ENCODE measurements at places on chromosomes 3 and 15.
A peak's percentile ranks its signal among the peaks of the same experiment; 100 is the strongest.

- DNase-seq, result no peak
Observed at GRCh38 chr3:6779140-6779539, 81.8 kb upstream of the GRM7 start.

- DNase-seq, result no peak
Observed at GRCh38 chr3:45771166-45771775, 25.1 kb downstream of the SLC6A20 start.

DNA sequence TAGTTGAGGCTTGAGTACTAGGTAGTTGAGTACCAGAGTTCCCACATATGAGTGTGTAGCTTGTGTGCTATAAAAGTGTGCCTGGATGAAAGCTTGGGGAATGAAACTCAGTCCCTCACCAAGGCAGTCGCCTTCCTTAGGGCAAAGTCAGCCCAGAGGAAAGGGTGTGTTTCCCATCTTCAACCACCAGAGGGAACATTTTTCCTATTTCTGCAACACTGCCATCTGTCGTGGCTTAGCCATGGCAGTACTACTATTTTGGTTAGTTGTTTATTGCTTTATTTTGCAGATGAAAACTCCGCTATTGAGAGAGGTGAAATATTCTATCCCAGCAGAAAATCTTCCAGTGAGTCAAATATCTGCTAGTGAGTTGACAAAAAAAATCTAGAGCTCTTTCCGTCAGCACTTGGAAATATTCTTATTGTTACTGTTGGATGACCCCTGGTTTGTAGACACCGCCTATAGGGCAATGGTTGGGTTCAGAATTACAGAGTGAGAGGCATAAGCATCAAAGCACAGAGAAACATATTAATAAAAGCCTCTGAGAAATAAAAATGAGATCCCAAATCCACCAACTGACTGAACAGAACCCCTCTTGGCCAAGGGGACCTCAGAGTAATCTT, 239.9 kb downstream of the CPNE4 start:
- DNase-seq, result peak; percentile 18

- no peak for DNase-seq
Observed at GRCh38 chr3:14766428-14767244, 52.1 kb upstream of the FGD5 start.

- no peak for DNase-seq
Observed at GRCh38 chr3:74039105-74039504, 414.4 kb upstream of the PDZRN3 start.

DNA sequence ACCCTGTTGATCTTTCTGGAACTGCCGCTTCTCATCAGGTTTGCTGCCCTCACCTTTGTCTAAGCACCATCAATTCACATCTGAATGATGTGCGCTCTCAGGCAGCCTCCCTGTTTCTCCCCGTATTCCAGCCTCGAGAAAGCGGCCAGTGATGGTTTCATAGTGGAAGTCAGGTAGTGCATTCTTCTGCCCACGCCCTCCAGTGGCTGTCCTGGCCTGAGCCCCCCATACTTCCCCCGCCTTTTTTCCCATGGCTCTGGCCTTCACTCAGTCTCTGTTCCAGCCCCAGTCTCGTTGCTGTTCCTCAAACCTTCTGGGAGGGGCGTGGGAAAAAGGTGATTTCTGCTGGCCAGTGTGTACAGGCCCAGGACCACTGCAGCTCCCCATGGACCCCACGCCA, 101.3 kb downstream of the ASB7 start:
- no peak for DNase-seq

GRCh38 chr15:90760661-90761232, 43.6 kb downstream of the BLM start:
- no peak for DNase-seq

DNA sequence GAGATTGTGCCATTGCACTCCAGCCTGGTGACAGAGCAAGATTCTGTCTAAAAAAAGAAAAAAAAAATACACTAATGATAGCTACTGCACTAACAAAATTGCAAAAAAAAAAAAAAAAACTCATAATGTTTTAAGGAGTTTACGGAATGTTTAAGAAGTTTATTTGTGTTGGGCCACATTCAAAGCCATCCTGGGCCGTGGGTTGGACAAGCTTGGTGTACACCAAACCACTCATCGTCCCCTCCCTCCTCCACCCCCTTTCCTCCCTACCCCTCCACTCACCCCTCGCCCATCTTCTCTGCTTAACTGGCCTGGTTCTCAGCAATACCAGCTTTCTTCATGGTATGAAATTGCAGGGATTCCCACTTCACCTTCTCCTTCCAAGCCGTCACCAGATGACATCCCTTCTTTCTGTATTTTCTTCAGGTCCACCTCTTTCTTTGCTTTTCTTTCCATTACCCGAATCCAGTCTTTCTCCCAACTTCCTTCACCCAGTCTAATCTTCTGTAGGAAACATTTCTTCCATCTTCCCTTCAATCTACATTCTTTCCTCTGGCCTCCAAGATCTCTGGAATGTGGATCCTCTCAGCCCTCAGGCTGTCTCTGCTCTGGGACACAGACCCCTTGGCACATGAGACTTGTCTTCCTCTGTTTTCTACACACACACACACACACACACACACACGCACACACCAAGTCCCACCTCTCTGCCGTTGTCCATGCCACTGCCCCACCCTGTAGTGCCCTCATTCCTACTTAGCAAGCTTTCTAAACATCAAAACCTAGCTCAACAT, 3.5 kb upstream of the MESP1 start:
- DNase-seq, result no peak

DNA sequence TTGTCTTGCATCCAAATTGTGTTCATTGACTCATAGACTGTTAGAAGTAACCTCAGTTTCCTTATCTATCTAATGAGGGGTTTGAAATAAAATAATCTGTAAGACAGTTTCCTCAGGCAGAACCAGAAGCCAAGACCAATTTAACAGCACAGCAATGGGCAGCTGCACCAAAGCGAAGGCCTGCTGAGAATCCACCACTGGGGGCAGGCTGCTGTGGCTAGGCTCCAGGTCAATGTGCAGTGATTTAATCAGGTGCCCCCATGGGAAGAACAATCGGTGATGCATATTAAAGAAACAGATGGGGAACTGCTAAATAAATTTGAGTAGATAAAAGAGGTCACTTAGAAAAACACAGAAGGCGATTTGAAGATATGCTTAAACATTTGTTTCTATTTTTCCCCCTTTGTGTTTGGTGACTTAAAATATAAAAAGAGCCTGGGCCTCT, 28.0 kb upstream of the TMOD3 start:
- peak; percentile 8 for DNase-seq

- DNase-seq, result no peak
Observed at GRCh38 chr15:58078591-58078990, 13.1 kb upstream of the ALDH1A2 start.

- DNase-seq, result peak; percentile 81
Observed at GRCh38 chr3:50274371-50275104, 4.3 kb upstream of the LSMEM2 start.

DNA sequence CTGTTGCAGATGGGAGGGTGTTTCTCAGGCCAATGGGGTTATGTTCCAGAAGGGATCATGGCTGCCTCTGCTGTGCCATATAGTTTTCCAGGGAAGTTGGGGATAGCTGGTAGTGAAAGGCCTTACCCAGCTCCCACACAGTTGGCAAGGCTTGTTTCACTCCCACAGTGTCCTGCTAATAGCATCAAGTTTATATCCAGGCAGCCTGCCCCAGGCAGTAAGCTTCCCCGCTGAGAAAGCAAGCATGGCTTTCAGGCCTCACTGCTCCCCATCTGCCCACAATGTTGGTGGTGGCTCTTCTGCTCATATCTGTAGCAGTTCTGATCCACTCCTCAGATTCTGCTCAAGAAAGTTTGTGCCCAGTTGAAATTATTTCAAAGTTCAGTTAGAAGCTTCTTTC, 50.9 kb upstream of the DCBLD2 start:
- DNase-seq, result no peak

DNA sequence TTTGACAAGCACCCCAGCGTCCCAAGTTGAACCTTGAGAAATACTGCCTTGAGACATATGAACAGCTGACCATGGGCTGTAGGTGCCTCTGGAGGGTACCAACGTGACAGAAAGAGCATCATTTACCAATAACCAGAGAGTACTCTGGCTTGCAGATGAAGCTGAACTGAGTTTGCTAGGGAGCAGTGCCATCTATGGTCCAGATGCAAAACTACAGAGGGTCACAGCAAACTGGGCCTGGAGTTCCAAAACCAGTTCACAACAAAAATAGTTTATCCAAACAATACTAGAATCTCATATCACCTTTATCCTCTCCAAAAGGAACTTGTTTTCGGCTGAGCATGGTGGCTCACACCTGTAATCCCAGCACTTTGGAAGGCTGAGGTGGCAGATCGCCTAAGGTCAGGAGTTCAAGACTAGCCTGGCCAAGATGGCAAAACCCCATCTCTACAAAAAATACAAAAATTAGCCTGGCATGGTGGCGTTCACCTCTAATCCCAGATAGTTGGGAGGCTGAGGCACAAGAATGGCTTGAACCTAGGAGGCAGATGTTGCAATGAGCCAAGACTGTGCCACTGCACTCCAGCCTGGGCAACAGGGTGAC, 69.3 kb downstream of the CHAC1 start:
- DNase-seq, result peak; percentile 47

- peak; percentile 53 for DNase-seq
Observed at GRCh38 chr15:31169558-31169957, 68.0 kb upstream of the TRPM1 start.

GRCh38 chr3:188205992-188206416, 52.0 kb downstream of the LPP start:
- DNase-seq, result no peak

DNA sequence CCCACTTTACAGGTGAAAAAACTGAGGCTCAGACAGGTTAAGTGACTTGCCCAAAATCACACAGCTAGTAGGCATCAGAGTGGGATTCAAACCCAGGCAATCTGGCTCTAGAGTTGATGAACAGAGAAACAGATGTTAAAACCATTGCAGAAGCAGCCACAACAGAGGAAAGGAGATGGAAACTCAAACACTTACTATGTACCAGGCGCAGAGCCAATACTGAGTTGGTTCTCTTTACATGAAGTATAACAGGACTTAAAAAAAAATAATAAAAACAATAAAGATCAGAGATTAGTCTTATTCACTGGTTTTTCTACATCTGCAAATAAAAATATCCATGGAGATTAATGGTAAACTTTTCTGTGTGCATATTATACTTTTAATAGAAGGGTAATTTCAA, 84.9 kb upstream of the SPATA12 start:
- no peak for DNase-seq

- DNase-seq, result no peak
Observed at GRCh38 chr3:65689436-65689835, 349.3 kb downstream of the MAGI1 start.

DNA sequence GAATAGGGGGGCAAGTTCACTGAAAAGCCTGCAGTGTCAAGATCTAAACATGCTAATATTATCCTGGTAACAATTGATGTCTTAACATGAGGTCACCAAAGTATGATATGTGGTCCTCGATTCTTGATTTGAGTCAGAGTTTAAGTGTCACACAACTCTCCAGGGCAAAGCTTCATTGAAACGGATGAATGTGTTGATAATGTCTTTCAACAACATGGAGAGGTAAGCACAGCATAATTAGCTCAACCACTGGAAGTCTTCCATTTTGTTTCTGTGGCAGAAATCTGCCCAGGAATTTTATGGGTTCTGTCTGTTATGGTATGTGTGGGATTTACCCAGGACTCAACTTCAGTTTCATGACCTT, 591.5 kb downstream of the ZNF385D start:
- no peak for DNase-seq

DNA sequence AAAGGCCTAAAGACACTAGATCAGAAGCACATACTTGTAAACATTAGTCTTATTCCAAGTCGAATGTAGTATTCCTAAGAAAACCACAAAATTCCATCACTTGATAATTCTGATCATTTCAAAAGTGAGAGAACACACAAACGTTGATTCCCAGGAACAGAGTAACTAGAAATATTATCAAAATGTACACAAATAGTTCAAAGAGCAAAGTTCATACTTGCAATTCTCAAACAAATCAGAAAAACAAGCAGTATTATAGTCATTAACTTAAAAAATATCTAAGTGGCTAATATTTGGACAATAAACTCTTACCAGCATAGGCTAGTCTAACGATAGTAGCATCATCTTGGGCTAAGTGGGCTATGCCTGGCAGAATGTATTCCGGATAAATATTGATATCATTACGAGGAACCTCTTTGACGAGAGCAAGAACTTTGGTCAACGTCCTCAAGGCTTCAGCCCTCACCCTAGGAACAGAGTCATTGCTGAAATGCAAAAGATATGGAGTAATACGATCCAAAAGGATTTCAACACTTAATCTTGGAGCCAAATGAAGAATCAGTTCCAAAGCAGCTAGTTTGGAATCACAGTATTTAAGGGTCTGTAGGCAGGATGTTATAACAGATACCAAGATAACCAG, 13.3 kb downstream of the PIK3R4 start:
- no peak for DNase-seq

DNA sequence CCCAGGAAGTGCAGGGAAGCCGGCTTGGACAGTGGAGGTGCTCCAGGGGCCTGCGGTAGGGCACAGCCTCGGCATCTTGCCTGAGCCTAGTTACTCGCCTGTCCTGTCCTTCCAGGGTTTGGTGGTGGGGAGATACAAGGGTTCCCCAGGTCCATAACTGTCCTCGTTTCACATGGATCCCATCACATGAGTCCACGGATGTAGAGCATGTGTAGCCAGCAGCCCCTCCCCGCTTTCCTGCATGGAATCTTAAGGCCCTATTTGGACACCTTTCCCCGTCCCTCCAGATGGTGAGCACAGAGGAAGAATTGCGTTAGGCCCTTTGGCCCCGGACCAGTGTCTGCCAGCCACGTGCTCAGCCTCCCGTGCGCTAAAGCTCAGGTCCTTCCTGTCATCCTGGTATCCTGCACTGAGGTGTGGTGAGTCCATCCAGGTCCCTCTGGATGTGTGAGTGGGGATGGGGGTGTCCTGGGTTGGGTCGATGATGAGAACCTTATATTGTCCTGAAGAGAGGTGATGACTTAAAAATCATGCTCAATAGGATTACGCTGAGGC, 230.4 kb downstream of the SNRPN start:
- no peak for DNase-seq

DNA sequence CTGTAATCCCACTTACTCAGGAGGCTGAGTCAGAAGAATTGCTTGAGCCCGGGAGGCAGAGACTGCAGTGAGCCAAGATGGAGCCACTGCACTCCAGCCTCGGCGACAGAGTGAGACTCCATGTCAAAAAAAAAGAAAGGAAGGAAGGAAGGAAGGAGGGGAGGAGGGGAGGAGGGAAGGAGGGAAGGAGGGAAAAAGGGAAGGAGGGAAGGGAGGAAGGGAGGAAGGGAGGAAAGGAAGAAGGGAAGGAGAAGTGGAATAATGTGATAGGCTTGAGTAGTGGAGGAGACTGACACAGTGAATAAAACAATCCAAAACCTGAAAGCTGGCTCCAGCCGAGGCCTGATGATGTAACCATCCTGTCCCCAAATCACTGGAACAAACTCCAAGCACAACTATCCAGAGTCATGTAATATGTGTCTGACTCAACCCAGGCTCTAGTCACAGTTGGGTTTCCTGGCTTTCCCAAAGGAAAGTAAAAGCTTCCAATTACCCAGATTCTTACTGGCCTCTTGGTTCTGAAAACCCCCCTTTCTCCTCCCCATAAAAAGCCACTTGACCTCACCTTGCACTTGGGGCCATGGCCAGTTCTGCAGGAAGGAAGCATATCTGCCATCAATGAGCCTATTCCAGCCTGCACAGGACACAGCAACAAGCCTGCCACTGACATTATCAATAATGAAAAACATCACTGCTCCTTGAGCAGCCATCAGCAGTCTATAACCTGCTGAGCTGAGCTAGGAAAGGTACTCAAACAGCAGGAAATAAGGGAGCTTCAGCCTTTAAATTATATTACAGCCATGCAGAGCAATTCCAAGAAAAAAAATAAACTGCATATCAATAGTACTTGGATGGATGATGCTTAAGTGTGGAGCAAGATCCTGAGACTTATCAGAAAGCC, 48.3 kb downstream of the MB21D2 start:
- DNase-seq, result no peak

Data from GM13977 (cell line).